ENCODE measurements at places on chromosomes 2 and 18. TPM values are rescaled to one million over a fixed set of nuclear protein-coding genes. Genes with fewer than 3 reads are reported as not detected.

PASK gene
- total RNA-seq = 57.1 TPM

- H3K4me1 ChIP-seq = peaks cover 43% of the 10 kb centered on the region
- H3K4me3 ChIP-seq = no peak overlapping the region
- H3K36me3 ChIP-seq = peaks cover 4% of the 10 kb centered on the region
- no peak for DNase-seq
These were observed 83.7 kb upstream of the SPATS2L start for GRCh38 chr2:200222791-200223190.

DSG1 gene
- total RNA-seq = not detected

DNA sequence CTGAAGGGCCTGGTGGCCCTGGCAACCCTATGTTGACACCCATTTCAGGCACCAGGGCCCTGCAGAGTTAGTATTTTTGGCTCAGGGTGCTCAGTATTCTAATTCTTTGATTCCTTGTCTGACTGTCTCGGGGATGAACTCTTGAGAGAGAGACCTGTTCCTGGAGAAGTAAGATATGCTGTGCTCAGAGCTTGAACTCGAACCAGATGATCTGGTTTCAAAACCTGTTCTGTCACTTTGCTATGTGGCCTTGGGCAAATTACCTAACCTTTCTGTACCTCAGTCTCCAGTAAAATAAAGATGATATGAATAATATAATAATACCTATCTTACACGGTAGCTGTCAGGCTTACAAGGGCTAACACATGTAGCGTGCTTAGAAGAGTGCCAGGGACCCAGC is 294.2 kb downstream of the DYSF start:
- peaks cover 6% of the 10 kb centered on the region for H3K4me1 ChIP-seq
- peaks cover 3% of the 10 kb centered on the region for H3K36me3 ChIP-seq
- H3K27ac ChIP-seq = peak overlapping the region; percentile 79
- no peak for DNase-seq
- H3K27me3 ChIP-seq = peaks cover 14% of the 10 kb centered on the region
